ENCODE measurements at places on chromosomes 3 and 15.

GRCh38 chr3:113165841-113166240 is 45.5 kb upstream of the BOC start:
- DNase-seq: no peak

GRCh38 chr3:158794936-158795518 is 6.8 kb upstream of the MFSD1 start:
- DNase-seq: no peak

- DNase-seq: no peak
Observed at GRCh38 chr15:70508561-70509281, 254.6 kb downstream of the UACA start.

GRCh38 chr15:35136321-35137189 is 51.5 kb upstream of the NANOGP8 start:
- DNase-seq: no peak

DNA sequence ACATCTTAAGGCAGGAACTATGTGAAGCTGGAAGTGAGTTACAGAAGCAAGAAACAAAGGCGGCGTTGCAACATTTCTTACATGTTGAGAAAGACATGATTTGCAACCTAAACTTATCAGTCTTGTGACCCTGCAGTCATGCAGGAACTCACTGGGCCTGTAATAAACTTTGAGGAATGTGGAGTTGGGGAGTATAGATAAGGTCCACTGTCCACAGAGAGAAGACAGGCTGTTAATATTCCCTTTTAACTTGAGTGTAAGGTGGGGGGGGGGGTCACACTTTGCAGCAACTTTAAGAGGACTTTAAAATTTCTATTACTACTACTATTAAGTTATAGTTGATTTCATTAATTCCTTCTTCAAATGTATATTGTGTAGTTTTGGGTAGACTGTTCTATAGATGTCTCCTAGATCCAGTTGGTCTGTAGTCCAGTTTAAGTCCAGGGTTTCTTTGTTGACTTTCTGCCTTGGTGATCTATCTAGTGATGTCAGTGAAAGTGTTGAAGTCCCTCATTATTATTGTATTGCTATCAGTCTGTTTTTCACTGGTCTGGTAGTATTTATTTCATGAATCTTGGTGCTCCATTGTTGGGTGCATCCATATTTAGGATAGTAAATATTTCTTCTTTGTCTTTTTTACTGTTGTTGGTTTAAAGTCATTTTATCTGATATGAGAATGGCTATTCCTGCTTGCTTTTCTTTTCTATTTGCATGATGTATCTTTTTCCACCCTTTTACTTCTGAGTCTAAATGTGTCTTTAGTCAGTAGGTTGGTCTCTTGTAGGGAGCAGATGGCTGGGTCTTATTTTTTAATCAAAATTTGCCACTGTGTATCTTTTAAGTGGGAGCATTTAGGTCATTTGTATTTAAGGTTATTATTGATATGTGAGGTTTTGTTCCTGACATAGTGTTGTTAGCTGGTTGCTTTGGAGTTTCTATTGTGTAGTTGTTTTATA is 15.6 kb upstream of the FAM98B start:
- no peak for DNase-seq

DNA sequence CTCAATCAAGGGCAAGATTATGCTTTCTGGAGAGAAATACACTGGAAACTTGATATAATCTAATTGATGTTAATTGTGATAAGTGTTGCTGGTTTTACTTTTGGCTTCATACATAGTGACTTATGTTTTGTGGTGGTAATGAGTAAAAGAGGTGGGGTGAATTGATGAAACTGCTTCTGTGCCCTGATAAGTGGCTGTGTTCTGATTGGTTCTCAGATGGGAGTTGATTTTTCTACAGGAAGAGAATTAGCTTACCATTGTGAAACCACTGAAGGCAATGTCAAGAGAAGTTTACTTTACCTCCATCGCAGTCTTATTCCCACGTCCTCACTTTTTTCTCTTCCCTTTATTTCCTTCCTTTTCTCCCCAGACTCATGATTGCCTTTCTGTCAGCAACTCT is 23.8 kb downstream of the TMEM45A start:
- no peak for DNase-seq

- no peak for DNase-seq
Observed at GRCh38 chr3:66312039-66312438, 91.2 kb downstream of the SLC25A26 start.

DNA sequence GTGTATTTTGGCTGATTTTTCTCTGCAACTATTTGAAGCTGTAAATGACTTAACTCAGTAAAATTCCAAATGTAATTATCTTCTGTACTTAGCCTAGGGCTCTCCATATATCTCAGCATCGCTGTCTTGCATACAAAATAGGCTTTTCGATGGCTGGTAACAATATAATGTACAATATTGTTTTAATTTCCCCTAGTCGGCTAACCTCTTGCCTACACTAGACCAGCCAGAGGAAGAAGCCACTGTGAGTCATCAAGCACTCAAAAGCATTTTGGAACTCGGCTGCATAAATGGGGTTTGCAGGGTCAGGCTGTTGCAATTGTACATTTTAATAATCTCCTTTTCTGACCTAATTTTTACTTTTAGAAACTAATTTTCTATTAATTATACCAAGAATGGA is 583.8 kb downstream of the FOXP1 start:
- no peak for DNase-seq

DNA sequence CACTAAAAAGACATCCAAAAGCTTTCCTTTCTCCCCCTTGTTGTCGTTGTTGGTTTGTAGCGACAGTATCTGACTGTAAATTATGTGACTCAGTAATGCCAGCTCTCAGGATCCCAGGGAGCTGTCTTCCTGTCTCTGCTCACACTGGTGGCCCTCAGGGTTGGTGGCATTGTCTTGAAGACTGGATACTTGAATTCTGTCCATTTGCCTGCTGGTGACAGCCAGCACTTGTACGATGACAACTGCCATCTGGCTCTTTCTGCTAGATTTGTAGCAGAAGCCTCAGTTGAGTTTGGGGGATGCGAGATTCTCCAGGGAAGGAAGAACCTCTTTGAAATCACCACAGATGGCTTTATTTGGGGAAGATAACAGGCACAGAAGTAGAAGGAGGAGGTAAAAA is 120.8 kb downstream of the ARPP21 start:
- no peak for DNase-seq

GRCh38 chr15:44726568-44727484 is 9.5 kb upstream of the TRIM69 start:
- DNase-seq: no peak

DNA sequence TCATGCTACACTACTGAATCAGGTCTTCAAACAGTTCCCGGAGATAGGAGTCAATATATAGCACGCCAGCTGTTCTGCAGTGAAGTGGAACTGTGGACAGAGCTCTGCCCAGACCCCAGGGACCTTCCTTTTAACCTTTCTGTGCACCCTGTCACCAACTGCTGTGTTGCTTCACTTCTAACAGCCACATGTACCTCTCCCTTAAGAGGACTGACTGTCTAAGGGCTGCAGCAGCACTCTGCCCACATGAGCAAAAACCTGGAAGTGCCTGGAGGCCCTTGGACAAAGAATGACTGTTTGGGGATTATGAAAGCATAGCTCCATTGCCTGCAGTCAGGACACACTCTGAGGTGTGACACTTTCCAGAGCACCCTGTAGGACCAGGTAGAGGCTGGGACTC is 88.3 kb upstream of the CTNNB1 start:
- no peak for DNase-seq

- no peak for DNase-seq
Observed at GRCh38 chr3:140715035-140715434, 37.2 kb downstream of the TRIM42 start.

GRCh38 chr15:39180030-39180429 is 400.8 kb upstream of the THBS1 start:
- DNase-seq: no peak

DNA sequence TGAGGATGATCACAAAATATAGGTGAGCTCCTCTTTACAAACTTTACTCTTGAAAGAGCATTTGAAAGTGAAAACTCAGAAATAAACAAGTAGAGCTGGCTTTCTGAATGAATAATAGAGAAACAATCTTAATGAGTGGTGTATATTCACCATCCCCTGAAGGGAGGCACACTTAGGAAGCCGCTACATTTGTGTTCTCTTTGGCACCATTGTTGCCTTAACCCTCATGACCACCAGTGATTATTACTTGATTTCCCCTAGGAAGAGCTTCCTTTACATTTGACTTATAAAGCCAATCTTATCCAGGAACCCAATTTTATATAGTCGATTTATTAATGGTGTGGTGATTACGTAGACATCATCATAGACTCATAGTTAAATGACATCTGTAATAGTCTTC is 883.9 kb downstream of the TBL1XR1 start:
- DNase-seq: no peak

- no peak for DNase-seq
Observed at GRCh38 chr3:74343391-74343790, 271.1 kb downstream of the CNTN3 start.

DNA sequence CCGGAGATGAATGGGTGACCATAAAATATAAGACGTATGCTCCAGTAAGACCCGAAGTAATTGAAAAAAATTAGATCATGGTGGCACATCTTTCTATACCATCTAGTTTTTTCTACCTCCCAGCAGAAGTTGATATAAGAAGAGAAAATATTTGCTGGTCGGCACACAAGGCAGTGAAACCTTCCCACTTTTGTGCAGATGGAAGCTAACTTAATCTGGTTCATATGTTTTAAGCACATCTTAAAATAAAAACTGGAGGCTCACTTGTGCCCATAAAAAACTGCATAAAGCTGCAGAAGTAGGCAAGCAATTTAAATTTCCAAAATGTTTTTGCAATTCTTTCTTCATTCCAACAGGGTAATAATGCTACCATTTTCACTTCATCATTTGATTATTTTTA is 449.2 kb downstream of the CNTN3 start:
- no peak for DNase-seq

DNA sequence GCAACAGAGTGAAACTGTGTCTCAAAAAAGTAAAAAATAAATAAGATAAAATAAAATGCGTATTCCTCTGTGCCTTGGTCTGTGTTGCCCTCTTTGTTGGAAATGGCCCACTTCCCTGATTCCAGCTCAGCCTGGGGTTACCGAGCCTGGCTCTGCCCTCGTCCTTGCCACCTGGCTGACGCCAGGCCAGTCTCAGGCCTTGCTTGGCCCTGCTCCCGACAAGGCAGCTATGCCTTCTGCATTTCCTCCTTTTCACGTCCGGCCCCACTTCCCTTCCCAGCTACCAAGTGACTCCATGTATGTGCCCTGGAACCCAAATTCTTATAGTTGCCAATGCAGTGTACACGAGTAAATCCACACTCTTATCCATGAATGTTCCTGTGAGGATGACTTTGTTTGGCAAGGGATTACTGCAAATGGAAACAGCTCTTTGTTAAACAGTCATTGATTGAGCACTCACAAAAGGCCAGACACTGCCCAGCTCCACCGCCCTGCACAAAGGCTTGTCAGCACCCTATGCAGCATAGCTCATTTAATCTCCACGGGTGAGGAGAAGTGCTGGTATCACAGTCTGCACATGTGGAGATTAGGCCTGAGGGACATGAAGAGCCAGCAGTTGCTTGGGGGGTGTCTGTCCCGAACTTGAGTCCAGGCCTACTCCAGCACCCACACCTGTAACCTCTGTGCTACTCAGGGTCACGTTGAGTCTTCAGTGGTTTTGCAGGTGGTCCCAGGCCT is 25.1 kb downstream of the SPSB4 start:
- no peak for DNase-seq

- no peak for DNase-seq
Observed at GRCh38 chr15:33398555-33398954, 87.8 kb downstream of the RYR3 start.

DNA sequence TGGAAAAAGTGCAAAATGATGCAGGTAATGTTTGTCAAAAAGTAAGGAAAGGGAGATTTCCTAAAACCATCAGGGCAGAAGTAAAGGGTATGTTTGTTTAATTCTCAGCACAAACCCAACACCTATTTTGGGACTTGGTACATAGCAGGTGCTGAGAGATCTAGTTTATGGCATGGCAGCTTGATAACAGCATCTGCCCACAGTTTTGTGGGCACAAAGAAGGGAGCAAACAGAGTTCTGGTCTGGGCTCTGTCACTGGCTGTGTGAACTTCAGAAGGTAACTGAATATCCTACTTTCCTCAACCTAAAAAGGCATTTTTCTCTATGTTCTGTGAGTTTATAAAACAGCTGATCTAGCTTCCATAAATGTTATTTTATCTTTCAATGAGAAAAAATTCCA is 141.6 kb downstream of the PLCH1 start:
- no peak for DNase-seq

DNA sequence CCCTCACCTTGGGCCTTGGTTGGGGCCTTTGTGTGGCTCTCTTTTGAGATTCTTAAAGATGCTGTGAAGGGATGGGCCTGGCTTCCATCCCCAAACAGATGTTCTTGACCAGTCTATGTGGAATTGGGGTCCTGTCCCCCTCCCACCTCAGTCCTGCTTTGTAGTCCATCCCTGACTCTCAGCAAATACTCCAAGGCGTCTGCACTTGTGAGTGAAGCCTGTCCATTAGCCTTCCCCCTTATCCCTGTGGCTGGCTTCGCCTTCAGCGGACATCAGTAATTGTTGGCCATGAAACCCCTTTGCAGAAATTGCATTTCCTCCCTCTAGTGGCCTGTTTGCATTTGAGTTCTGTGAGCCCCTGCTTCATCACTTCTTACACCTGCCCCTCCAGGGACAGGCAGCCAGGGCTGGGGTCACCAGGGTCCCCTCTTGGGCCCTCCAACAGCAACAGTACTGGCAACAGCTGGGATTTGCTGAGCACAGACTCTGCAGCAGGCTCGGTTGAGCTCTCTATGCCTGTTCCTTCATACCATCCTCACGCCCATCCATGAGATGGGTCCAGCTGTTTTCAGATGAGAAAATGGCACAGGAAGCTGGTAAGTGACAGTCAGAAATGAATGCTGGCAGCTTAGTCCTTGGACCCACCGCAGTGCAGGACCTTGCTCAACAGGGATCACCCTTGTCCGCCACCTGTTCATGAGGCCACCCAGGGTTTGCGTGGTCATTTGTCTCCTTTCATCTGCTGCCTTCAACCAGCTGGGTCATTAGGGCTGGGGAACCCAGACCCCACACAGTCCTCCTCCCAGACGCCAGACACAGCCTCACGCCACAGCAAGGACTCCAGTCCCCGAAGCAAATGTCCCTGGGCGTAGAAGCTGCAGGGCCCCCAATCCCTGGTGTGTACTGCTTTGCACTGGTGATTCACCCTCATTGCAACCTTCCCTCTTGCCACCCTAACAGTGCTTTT is 8.9 kb upstream of the LRRK1 start:
- no peak for DNase-seq

All from T-helper 2 cell (primary cell).